ENCODE measurements at places on chromosomes 3 and 15.
A peak's percentile ranks its signal among the peaks of the same experiment; 100 is the strongest.

DNA sequence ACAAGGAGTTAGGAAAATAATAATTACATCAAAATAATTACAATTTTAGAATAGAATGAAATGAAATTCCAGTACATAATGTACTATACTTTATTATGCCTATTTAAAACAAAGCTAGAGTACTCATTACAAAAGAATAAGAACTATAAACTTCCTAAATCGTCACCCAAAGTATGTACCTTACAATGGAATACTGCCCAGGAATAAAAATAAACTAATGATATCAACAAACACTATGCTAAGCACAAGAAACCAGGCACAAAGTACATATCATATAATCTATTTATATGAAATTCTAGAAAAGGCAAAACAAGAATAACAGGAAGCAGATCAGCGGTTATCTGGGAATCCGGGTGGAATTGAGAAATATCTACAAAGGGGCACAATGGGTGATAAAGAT is 84.7 kb downstream of the MYO9A start:
- no peak for DNase-seq

DNA sequence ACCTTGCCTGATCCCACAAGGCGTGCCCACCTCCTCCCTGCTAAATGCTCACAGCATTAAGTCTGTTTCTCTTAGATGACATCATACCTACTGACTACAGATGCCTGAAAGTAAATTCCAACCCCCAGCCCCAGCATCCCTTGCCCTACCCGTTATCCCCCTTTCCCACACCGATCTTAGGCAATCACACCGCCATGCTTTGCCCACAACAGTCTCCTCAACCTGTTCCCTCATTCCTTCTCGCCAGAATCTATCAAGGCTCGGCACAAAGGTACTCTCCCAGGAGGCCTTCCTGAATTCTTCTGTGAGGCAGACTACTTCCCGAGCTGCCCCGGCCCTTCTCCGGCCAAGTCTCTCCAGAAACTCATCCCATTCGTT is 789 bp upstream of the SEC61A1 start:
- no peak for DNase-seq

DNA sequence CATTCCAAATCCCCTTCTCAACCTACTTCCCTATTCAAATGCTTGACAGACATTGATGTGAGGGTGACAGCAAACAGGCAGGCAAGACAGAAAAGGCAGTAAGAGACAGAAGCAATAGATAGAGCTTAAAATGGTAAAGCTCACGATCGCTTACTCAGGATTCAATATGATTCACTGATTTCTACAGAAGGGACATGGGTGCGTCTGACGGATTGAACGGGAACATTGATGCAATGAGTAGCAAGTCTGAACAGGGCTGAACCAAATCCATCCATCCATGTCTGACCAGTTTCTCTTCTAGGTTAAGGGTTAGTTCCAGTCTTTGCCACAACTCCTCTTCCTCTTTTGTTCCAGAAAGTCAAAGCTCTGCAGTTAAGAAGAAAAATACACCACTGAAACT is 35.1 kb downstream of the P2RY1 start:
- DNase-seq = no peak

DNA sequence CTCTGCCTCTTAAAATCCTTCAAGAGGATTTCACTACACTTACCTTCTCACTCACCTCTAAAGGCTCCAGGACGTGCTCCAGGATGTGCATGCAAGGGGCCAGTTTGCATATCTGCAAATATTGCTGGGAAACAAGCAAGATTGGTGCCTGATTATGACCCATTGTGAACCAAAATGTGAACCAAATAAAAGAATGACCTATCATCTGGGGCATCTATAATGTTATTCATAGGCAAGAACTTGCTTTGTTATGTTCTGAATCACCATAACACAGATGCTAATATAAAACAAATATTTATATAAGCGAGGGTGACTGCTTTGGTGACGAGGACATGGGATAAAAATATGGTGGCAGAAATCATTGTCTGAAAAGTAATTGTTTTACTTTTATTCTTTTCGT is 5.5 kb downstream of the IL12A start:
- no peak for DNase-seq

DNA sequence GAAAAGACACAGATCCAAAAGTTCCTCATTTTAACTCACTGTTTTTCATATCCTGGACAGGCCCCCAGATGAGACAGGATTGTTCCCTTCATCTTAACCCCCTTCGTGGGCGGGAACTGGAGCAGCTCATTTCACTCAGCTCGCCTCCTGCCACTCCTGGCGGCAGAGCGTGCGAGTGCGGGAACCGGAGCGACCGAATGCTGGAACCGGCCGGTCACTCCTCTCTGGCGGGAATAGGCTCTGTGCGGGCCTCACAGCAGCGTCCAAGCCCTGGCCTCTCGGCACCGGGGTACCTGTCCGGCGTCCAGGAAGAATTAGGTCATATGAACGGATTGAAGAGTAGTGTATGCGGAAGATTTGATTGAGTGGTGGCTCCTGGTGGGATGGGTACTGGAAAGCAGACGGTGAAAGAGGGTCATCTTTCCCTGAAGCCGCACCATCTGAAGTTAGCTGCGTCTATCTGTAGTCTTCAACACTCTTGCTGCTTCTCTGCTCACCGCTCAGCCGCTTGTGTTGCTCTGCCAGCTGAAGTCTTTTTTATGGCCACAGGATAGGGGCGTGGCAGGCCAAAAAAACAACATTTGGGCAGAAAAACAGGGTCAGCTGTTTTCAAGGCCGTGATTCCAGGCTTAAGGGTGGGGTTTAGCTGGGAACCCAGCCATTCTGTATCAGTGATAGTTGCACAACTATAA is 42.3 kb upstream of the FXR1 start:
- DNase-seq = no peak

DNA sequence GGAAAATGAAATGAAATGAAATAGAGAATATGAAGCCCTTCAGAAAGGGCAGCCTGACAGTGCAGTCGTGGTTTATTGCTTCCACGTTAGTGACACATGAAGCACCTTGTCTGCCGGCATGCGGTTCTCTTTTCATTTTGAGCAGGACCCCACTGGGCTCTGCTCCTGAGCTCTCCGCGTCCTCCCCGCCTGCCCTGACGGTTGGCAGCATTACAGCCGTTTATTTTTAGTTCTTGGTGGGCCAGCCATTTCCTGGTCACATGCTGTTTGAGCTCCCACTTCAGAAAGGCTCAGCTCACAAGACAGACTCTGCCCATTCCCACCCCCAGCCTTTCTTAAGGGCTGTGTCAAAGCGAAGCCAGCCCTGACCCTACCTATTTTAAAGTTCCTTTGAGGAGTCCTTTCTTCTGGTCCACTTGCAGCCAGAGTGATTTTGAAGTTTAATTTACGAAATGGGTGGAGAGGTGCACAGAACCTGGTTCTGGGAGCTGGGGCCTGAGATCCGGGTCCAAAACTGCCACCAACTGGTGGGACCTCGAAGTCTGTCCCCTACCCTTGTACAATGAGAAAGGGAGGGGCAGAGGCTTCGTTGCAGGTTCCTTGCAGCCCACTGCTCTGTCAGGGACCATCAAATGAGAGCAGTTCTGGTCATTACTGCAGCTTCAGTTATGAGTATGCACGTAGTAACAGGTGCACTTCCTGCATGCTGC is 60.1 kb downstream of the MGLL start:
- no peak for DNase-seq

GRCh38 chr3:164604687-164605086 is 473.6 kb downstream of the SI start:
- no peak for DNase-seq

GRCh38 chr15:34757262-34757661 is 2.5 kb upstream of the GJD2 start:
- no peak for DNase-seq

DNA sequence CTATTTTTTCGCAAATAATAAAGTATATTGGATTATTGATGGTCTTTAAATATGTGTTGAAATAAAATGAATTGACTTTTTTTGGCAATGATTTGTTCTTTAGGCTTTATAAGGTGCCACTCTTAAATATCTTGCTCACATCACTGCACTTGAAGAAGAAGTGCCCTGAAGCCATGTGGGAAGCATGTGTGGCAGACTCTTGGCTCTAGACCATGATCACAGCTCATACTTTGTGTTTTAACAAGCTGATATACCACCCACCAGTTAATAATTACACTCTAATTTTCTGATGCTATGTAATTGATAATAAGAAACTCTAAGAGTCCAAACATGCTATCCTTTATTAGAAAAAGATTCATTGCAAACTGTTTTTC is 52.1 kb upstream of the TGFBR2 start:
- no peak for DNase-seq

DNA sequence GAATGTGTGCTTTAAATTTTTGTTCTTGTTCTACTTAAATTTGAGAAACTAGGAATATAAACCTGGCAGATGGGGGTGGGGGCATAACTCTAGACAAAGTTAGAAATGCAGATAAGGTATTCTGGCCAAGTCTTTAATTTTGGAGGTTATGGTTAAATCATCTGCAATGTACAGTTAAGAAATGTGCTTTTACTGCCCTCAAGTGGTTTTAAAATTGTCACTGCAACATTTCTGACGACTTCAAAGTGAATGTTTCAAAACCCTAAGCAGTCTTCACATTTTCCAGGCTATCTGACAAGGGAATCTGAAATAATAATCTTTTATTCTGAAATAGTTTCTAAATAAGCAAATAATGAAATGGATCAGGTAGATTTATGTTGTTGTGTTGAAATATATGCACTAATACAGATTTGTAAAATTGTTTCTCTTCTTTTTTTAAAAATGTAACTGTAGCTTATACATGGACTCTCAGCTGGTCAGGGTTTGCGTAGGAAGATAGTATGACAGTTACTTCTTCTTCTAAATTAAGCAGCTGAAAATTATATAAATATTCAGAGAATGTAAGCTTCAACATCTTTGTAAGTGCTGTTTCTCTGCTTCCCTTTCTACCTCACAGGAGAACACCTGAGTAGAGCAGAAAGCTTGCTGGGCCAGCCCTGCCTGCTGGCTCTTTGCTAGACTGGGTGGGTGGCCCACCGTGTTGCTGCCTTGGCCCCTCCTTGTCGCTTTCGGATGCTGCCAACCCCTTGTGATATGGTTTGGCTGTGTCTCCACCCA is 45.0 kb downstream of the SUCNR1 start:
- DNase-seq = peak; percentile 52

GRCh38 chr3:72255791-72256559 is 471.0 kb upstream of the PROK2 start:
- no peak for DNase-seq

DNA sequence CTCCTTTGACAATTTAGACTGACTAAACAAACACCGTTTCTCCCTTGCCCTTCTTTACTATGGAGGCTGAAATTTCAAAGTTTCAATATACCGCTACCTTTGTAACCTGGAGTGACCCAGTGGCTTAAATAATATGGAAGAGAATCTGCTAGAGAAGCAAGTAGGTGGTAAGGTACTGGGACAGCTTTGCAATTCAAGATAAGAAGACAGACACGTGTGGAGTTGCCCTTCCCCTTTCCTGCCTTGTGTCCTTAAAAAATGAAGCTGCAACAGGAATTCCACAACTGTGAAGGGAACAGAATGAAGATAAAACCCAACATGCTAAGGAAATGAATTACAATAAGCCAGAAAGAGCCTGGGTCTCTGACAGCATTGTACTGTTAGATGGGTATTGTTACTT is 26.4 kb downstream of the CBLB start:
- no peak for DNase-seq

- no peak for DNase-seq
Observed at GRCh38 chr3:72353236-72354128, 494.8 kb downstream of the SHQ1 start.

GRCh38 chr3:39447637-39448483 is 19.6 kb upstream of the MOBP start:
- DNase-seq = peak; percentile 58

GRCh38 chr3:27034255-27034654 is 334.9 kb downstream of the NEK10 start:
- no peak for DNase-seq

DNA sequence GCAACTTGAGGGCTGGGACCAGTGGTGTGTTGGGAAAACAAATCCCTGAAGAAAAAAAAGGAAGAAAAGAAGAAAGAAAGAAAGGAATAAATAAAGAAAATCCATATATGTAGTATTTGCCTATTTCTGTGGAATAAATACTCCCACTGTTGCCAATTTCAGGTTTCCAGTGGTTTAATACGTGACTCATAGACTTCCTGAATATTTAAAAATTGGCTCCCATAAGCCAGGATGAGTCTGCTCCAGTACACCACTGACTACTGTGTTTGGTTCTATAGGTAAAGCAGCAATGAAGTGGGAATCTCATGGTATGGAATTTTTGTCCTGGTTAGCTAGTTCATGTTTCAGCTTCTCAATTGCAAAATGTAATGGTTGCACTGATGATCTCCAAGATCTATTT is 31.6 kb downstream of the PYDC2 start:
- DNase-seq = no peak

DNA sequence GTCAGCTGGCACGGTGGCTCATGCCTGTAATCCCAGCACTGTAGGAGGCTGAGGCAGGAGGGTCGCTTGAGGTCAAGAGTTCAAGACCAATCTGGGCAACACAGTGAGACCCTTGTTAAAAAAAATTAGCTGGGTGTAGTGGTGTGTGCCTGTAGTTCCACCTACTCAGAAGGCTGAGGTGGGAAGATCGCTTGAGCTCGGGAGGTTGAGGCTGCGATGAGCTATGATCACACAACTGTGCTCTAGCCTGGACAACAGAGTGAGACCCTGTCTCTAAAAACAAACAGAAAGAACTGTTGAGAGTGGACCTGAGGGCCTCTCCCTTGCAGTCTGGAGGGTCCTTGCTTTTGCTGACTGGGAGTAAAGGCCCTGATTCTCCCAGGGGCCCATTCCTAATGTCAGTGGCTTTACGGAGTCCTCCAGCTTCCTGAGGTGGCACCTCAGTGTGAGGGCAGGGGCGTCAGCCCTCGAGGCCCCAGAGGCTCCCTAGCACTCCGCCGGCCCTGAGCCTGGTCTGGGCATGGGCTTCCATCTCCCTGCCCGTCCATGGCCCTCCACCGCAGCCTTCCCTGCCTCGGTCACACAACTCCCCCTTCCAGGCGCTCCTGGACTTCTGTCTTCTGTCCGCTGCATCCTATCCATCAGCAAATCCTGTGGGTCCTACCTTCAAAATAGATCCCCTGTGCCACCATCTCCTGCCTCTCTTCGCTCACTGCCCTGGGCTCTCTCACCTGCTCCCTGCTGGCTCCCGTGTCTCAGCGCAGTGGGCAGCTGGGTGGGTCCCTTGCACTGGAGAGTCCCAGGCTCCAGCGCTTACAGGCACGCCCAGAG is 19.0 kb downstream of the FBLN2 start:
- DNase-seq = no peak

GRCh38 chr15:70247281-70247680 is 149.6 kb upstream of the TLE3 start:
- no peak for DNase-seq

- no peak for DNase-seq
Observed at GRCh38 chr3:13881536-13882410, 1.9 kb upstream of the WNT7A start.

- no peak for DNase-seq
Observed at GRCh38 chr3:183455089-183455488, 26.7 kb upstream of the MCF2L2 start.

- DNase-seq = no peak
Observed at GRCh38 chr3:177960014-177960413, 576.2 kb upstream of the KCNMB2 start.

DNA sequence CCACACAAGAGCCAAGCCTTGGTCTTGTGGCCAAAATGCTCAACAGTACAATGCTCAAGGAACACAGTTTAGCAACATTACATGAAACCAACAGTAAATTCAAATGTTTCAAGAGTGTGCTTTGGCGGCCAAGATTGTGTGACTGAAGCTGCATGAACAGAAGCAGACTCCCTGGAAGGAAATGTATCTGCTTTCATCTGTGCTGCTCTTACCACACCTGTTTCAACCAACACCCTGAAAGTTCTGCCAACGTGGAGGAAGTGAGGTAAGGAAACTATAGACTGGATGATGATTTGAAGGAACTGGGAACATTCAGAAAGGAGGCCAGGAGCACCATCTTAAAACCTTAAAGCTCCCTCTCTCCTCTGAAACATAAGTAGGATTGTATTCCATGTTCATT is 55.7 kb downstream of the MB21D2 start:
- DNase-seq = no peak

All from AG09309 (cell line).